Fibroblast of villous mesenchyme (primary cell): ENCODE measurements at places on chromosomes 6 and 20. TPM values are rescaled to one million over a fixed set of nuclear protein-coding genes. Genes with fewer than 3 reads are reported as not detected.

DNA sequence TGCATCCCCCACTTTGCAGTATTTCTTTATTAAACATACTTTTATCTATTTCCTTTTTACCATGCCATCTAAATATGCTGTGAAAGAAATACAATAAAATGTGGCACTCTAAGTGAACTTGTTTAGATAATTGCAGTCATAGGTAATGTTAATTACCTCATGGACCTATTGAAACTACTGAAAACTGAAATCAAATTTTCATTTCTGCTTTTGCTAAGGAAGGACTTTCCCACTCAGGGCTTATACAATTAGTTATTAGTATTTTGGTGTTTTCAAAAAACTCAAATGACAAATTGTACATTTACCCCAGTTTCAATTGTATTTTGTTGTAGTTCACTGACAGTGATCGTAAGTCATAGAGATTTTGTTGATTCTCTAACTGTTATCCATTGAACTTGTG lies 88.4 kb downstream of the ID4 start:
- DNase-seq, result no peak

DNA sequence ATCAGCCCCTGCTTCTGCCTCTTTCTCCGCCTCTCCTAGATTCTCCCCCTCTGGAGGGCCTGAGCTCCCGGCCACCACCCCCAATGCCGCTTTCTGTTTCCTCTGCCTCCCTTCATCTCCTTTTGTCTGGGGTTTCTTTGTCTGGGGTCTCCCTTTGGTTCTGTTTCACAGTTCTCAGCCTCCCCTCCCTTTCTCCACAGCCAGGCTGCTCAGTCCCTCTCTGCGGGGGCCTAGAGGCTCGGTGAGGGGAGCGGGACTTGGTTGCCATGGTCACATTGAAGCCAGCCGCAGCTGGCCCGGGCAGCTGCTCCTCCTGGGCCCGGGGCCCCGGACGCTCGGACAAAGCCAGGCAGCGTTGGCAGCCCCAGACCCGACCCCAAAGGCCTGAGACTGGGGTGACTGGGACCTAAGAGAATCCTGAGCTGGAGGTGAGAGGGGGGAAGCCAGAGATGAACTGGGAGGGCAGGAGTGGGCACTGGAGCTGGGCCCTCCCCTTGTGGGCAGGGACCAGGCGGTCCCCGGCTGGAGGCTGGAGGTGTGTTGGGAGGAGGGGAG lies 3.5 kb upstream of the DDR1 start:
- no peak for DNase-seq

GRCh38 chr20:4130404-4131189 lies 115.2 kb upstream of the RNF24 start:
- peak; percentile 77 for DNase-seq

- no peak for DNase-seq
Observed at GRCh38 chr20:8433291-8433690, 301.2 kb downstream of the PLCB1 start.

Gene KCNG1
- 3.0 and 22.9 TPM in 2 replicates for total RNA-seq

DNA sequence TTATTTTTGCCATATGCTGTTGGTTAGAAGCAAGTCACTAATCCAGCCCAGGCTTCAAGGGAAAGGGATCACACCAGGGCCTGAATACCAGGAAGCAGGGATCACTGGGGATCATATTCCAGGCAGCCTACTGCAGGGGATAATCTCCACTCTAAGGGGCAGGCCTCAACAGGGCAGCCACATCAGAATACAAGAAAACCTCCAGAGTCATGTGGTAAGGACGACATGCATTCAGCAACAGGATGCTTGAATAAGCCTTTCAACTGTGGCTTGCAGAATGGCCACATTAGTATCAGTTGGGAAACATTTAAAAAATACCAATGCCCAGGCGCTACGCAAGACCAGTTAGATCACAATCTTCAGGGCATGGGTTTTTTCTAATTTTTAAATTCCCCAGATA lies 109.1 kb downstream of the LY86 start:
- peak; percentile 66 for DNase-seq

DNA sequence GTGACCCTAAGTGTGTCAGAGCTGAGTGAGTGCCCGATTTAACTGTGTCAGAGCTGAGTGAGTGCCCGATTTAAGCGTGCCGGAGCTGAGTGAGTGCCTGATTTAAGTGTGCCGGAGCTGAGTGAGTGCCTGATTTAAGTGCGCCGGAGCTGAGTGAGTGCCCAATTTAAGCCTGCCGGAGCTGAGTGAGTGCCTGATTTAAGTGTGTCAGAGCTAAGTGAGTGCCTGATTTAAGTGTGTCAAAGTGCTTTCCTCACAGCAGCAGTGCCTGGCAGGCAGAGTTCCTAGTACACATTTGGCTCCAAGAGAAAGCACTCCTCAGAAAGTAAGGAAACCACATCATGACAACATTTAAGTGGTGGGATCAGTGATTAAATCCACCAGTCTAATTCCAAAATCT lies 13.2 kb downstream of the SERAC1 start:
- no peak for DNase-seq

- DNase-seq, result no peak
Observed at GRCh38 chr6:149380523-149380922, 19.5 kb upstream of the SUMO4 start.

DNA sequence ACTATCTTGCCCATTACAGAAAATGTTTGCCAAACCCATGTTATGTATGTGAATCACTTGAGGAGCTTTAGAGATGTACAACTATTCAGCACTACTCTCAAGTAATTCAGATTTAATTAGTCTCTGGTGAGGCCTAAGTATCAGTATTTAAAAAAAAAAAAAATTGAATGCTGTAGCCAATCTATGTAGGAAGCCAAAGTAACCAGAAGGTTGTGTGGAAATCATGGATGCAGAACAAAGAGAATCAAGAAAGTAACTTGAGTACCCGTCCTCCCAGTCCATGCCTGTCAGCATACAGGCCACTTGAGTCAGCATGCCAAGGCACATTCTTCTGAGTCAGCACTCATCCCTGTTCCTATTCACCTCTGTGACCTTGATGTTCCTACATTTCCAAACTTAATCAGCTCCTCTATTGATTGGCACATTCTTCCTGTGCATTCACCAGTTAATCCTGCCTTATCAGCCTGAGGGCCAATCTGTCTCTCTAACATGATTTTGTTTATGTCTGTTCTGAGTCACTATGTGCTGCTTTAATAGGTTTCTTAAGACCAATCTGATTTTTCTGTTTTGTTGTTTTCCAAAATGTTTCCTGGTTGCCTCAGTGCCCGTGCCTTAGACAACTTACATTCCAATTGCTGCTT lies 165.6 kb downstream of the KCNQ5 start:
- DNase-seq, result peak; percentile 88

GRCh38 chr6:150865043-150865405 lies 478 bp upstream of the MTHFD1L start:
- DNase-seq, result no peak

Gene SOBP
- 1.3 and 1.9 TPM in 2 replicates for total RNA-seq

- DNase-seq, result peak; percentile 70
Observed at GRCh38 chr6:53984163-53984562, 127.1 kb upstream of the MLIP start.

Gene CALHM5
- total RNA-seq, result 4.7 and 7.7 TPM in 2 replicates

Gene HLA-DQA1
- not detected in 2 replicates for total RNA-seq

Gene MYO6
- 14.2 and 15.1 TPM in 2 replicates for total RNA-seq

DNA sequence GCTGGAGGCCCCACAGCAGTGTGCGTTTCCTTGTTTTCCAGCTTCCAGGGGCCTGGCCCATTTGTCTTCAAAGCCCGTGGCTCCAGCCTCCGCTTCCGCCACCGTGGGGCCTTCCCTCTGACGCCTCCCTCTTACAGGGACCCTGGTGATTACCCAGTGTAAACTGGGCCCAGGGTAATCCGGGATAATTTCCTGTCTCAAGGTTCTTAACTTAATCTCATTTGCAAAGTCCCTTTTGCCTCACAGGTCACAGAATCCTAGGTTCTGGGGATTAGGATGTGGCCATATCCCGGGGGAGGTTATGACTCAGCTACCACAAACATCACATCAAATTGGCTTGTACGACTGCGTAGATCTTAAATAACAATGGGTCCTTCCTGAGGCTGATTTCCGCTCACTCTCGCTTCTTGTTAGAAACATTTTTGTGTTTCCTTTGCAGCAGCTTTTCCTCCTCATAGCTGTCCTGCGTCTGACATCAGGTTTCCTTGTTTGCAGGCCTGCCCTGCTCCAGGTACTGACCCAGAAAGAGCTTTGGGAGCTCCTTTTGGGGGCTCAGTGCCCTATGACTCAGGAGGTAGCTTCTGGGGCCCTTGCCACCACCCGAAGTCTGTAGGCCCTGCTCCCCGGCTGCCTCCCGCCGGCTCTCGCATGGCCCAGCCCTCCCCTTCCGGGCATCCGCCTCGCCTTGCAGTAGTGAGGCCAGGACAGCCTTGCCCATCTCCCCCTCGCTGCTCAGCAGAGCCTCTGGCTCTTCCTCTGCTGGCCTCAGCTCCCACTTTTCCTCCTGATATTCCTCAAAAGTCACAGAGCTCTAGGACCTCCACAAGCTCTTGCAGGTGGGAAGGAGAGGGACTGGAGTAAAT lies 100.5 kb downstream of the ERMARD start:
- peak; percentile 26 for DNase-seq
